ENCODE measurements at places on chromosomes 12 and 14.
A peak's percentile ranks its signal among the peaks of the same experiment; 100 is the strongest.

DNA sequence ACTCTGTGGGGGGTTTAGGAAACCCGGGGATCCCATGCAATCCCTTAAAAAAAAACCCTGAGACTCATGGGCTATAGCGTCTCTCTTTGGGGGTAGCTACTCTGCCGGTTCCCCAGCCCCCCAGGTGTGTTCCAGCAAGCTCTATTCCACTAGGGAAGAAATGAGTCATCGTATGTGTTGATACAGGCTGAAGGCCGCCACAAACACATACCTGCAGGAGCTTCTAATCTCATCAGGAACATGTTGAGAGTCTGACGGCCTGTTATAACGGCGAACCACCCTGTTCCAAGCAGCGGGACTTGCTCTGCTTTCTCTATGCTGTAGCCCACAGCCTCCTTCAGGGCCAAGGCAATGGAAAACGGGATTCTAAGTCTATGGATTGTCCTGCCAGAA lies 977 bp upstream of the KRT5 start:
- DNase-seq = no peak

GRCh38 chr12:11705010-11705409 lies 55.5 kb downstream of the ETV6 start:
- no peak for DNase-seq

DNA sequence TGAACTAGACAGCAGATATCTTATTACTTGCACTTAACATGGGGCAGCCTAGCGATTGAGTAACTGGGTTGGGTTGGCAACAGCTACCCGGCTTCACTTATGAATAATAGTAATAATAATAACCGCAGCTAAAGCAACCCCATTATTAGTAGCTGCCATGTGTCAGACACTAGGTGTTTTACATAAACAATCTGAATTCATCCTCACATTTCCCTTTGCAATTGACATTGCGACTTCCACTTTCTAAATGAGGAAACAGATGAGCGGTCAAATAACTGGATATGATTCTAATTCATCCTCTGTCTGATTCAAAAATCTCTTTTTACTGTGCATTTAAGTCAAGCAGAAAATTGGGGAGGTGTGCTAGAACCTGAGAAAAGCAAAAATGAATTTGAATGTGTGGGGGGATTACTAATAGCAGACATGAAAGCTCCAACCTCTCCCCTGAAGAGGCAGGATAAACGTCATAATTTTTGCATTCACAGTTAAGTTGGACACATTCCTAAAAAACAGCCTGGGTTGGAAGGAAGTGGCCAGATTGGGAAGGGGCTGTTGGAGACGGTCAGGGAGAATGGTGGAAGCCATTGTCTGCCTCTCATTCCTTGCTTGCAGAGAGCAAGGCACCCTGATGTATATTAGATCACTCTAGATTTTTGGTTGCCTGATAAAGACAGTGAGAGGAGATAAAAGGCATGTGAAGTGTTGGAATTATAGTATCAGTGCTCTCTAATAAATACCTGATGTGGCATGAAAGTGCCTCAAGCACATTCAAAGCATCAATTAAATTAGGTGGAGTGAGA lies 13.1 kb downstream of the EMP1 start:
- DNase-seq = no peak

DNA sequence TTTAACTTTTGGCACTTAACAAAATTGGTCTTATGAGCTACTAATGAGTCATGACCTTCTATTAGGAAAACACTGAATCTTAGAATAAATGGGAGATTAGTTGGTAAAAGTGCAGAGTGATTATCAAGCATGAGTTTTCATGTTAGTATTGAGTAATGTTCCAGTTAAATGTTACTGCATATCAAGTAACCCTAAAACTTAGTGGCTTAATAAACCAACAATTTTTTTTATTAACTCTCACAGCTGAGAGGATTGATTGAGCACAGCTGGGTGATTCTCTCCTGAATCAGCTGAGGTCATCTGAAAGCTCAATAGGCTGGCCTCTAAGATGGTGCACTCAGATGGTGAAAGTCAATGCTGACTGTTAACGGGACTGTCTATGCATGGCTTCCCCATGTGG lies 248.6 kb downstream of the BCL11B start:
- DNase-seq = no peak

- no peak for DNase-seq
Observed at GRCh38 chr12:39935839-39936238, 170.0 kb downstream of the SLC2A13 start.

- DNase-seq = peak; percentile 26
Observed at GRCh38 chr14:92135269-92135668, 13.5 kb downstream of the CPSF2 start.

DNA sequence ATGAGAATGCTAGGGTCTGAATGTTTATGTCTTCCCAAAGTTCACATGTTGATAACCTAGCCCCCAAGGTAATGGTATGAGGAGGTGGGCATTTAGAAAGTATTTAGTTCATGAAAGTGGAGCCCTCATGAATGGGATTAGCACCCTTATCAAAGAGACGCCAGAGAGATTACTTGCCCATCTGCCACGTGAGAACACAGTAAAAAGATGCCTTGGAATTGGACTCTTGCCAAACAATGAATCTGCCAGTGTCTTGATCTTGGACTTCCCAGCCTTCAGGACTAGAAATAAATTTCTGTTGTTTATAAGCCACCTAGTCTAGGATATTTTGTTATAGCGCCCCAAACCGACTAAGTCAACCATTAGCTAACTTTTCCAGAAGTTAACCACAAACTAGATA lies 92.0 kb upstream of the SLC38A4 start:
- no peak for DNase-seq

GRCh38 chr12:124218243-124218560 lies 76.7 kb upstream of the RFLNA start:
- no peak for DNase-seq

- DNase-seq = no peak
Observed at GRCh38 chr12:49108958-49109404, 1.7 kb downstream of the LMBR1L start.

DNA sequence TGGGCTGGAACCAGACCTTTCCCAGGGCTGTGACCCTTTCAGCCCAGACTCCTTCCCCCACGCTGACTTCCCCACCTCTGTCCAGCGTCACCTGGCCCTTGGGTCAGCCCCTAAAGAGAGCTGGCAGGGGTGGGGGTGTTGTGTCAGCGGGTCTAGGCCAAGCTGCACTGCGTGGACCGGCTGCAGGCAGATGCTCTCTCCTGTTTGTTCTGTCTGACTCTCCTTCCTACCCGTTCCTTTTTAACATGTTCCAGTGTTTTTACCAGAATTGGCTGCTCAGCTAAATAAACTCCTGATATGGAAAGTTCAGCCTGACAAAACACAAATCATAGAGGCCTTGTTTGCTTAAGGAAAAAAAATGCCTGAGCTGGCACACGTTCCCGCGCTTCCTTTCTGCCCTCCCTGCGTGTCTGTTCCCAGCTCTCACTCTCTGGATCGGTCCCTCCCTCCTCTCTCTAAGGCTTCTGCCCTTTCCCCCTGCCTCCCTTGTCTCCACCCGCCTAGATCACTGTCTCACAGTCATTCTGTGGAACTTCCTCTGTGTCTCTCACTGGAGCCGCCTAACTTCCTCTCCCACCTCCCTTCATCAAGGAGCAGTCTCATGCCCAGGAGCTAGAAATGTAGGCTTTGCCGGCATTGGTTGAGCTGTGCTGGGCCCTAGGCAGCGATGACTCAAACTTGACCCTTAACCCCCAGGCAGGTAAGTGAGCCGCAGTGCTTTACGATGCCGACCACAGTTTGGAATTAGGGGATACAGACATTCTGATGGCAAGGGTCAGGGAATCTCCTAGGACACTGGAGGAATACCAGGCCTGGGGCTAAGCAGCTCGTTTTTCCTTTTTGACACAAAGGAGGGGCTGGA lies 15.5 kb upstream of the MLXIP start:
- DNase-seq = no peak

GRCh38 chr14:25904446-25904845 lies 693.4 kb downstream of the NOVA1 start:
- DNase-seq = no peak

GRCh38 chr14:92819011-92819597 lies 25.0 kb downstream of the GOLGA5 start:
- no peak for DNase-seq

GRCh38 chr14:74425525-74426201 lies 347 bp downstream of the SYNDIG1L start:
- peak; percentile 19 for DNase-seq

DNA sequence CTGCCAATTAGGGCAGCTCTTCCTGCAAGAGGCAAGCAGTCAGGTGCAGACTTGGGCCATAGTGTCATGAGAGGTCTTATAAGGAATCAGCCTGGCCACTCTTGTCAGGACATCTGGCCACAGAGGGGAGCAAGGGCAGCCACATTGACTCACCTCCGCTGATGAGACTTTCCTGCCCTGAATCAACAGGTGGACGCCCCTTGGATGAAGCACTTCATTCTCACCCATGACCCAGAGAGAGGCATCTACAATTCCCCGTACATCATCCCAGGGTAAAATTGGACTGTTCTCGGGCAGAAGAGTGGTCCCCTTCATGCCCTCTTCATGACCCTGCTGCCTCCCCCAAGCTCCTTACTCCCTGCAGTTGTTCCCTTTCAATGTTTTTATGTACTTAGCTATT lies 16.9 kb downstream of the DAO start:
- no peak for DNase-seq

DNA sequence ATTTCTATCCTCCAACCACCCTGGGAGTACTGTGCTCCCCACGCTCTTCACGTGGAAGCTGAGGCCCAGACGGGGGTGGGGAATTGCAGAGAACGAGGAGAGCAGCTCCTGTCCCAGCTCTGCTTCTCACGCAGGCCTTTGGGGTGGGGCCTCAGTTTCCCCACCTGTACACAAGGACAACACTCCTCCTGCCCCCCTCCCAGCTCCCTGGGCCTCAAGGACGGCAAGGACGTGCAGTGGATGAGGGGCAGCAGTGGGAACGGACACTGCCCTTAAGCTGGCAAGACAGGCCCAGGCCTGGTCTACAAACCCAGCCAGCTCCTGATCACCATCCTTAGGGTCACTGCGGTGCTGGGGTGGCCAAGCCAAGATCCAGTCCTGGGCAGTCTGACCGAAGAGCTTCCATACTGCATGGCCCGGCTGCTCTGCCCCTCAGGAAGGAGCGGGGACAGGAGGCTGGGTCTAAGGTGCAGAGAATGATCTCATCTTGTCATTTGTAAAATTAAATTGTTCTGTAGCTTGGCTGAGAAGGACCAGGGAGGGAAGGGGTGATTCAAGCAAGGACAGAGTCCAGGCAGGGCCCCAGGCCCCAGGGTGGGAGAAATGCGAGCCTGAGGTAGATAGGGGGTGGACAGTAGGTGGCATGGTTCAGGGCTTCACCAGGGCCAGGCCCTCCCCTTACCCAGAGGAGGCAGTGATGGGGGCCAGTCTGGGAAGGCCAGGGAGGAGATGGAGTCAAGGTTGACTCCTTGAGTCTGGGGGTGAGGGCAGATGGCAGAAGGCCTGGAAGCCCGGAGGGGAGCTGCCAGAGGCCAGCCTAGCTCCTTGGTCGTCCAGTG lies 1.3 kb upstream of the CLBA1 start:
- DNase-seq = no peak

DNA sequence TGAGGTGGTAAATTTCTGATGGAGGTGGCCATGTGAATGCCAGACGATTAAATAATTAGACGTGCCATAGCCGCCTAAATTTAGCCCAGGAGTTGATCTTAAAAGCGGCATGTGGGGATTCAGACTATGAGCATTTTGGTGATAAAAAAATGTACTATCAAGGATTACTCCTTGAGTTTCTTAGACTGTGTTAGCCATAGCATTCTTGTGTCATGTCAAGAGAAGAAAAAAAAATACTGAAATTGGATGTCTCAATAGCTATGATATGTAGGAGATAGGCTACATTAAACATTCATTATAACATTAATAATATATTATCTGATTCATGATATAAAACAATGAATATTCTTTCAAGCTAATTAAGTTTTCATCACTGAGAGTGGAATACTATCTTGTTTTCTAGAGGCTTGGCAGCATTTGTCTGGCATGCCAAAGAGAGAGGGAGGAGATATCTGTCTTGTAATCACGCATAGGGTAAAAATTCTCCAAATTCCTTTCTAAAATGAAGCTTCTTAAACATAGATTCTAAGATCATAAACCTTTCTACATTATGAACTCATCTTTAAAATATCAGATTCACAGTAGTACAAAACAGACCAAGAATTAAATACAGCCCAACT lies 727.0 kb downstream of the C12orf50 start:
- DNase-seq = no peak

DNA sequence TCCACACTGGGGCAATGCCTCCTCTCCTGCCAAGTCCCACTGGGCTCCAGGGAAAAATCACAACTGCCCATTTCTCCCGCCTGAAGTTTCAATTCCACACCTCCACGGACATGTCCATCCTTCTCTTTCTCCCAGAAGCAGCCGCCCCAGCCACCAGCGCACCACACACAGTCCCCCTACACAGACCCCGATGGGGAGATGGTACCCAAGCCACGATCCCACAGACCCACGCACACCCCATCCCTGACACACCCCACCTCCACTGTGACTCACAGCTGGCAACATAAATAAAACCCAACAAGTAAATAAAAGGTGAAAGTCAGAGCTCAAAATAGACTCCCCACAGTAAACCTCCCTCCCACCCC lies 2.6 kb downstream of the MSI1 start:
- no peak for DNase-seq

- DNase-seq = no peak
Observed at GRCh38 chr12:46134852-46135251, 134.0 kb downstream of the SLC38A1 start.

GRCh38 chr12:24084800-24085199 lies 135.3 kb upstream of the SOX5 start:
- DNase-seq = no peak

- DNase-seq = no peak
Observed at GRCh38 chr12:121537814-121538698, 42.8 kb downstream of the KDM2B start.

GRCh38 chr12:113970211-113970610 lies 4.1 kb upstream of the RBM19 start:
- no peak for DNase-seq

- DNase-seq = no peak
Observed at GRCh38 chr12:111283521-111283920, 85.4 kb downstream of the PHETA1 start.

DNA sequence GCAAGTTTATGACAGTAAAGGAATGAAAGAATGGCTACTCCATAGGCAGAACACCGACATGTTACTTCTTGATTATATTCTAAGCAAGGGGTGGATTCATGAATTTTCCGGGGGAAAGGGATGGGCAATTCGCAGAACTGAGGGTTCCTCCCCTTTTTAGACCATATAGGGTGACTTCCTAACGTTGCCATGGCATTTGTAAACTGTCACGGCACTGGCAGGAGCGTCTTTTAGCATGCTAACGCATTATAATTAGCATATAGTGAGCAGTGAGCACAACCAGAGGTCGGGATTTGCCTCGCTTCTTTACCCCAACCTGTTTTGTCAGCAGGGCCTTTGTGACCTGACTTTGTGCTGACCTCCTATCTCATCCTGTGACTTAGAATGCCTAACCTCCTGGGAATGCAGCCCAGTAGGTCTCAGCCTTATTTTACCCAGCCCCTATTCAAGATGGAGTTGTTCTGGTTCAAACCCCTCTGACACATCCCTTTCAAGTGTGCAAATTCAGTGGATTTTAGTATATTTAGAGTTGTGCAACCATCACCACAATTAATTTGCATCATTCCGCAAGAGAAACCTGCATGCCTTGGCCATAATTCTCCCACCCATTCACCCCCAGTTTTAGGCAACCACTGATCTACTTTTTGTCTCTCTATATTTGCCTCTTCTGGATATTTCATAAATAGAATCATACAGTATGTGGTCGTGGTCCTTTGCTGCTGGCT lies 27.4 kb downstream of the PALS1 start:
- no peak for DNase-seq

- no peak for DNase-seq
Observed at GRCh38 chr14:101761881-101762529, 496 bp downstream of the PPP2R5C start.

Data from NCI-H460 (cell line).